ENCODE measurements at places on chromosomes 7 and 10. TPM values are rescaled to one million over a fixed set of nuclear protein-coding genes. Genes with fewer than 3 reads are reported as not detected.
A peak's percentile ranks its signal among the peaks of the same experiment; 100 is the strongest.

DNA sequence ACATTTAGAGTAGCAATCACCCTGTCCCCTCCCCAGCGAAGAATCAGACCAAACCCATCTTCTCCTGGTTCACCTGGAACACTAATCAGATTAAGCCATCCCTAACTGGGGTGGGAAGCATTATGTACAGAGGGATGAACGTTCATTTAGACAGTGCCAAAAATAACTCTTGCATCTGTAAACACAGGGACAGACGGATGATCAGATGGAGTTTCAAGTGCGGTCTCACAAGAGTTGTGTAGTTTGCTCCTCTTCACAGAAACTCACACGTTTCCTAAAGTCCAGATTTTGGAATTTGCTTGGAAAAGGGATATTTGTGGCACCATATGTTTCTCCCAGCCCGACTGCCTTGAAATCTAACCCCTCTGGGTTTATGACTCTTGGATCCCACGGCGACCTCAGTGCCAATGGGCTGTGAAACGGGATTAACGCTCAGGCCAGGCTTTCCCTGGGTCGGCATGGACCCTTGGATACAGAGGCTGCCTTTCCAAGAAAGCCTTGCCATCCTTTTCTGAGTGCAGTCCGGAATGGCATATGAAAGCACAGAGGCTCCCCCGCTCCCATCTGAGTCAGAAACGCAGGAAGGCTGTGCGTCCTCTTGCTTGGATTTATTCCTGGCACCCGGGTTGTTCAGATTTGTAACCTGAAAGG, 293.2 kb upstream of the HABP2 start:
- peaks cover 4% of the 10 kb centered on the region for H3K4me1 ChIP-seq

The CFAP58 gene
- total RNA-seq: 1.1 TPM

- no peaks in the 10 kb centered on the region for H3K27me3 ChIP-seq
- no peak overlapping the region for H3K4me3 ChIP-seq
- H3K4me1 ChIP-seq: peaks cover 2% of the 10 kb centered on the region
- DNase-seq: no peak
These were observed 7.8 kb upstream of the PTPN12 start for GRCh38 chr7:77529279-77529678.

GRCh38 chr10:116669832-116670644, 49.3 kb downstream of the PNLIPRP2 start:
- H3K4me1 ChIP-seq: peaks cover 25% of the 10 kb centered on the region
- peaks cover 6% of the 10 kb centered on the region for H3K27me3 ChIP-seq
- DNase-seq: peak; percentile 43
- H3K27ac ChIP-seq: no peak overlapping the region
- peak overlapping the region; percentile 75 for H3K4me3 ChIP-seq
- peaks cover 16% of the 10 kb centered on the region for H3K36me3 ChIP-seq

- DNase-seq: no peak
- peak overlapping the region; percentile 60 for H3K27ac ChIP-seq
- no peaks in the 10 kb centered on the region for H3K36me3 ChIP-seq
- peaks cover 37% of the 10 kb centered on the region for H3K27me3 ChIP-seq
- H3K4me1 ChIP-seq: peaks cover 40% of the 10 kb centered on the region
These were observed 622.0 kb downstream of the TYW1 start for GRCh38 chr7:67618556-67619162.

The GIMAP1 gene
- total RNA-seq: not detected

DNA sequence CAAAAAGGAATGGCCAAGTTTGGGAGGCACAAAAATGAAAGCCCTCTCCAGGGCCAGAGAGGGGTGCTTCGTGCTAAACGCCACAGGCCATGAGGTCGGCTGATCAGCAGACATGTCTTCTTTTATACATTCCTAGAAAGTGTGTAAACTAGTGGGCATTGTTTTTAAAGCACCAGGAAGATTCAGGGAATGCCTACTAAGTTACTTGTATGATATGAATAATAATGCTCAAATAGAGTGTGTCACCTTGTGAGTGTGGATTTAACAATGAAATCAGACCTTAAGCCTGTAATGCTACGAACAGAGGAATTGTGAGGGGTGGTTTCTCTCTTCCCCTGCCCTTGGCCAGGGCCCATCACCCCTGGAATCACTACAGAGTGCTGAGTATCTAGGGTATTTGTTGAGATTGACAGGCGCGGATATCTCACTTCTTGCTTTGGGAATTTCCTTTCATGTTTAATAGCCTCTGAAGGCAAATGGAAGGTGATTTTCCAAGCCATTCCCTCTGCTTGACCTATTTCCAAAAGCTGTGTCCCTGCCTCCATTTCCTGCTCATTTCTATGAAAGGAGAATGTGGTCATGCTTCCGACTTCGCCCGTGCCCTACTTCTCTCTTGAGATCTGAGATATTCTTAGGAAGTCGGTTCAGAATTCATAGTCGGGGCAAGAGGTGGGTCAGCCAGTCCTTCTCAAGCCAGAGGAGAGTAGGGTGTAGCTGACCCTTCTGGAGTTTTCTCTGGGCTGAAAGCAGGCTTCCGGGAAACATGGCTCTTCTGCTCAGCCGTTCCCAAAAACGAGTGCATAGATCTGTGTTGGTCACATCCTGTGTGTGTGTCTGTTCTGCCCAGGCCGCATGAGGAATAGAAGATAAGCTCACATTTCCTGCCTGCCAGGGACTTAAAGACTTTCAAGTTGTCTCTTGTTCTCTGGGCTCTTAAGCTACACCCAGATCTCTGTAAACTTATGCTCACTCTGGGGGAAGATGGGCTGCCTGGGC, 167.8 kb upstream of the ITGB1 start:
- DNase-seq: no peak
- H3K36me3 ChIP-seq: no peaks in the 10 kb centered on the region
- H3K27me3 ChIP-seq: no peaks in the 10 kb centered on the region
- H3K27ac ChIP-seq: no peak overlapping the region
- no peak overlapping the region for H3K4me3 ChIP-seq

- H3K27me3 ChIP-seq: no peaks in the 10 kb centered on the region
- H3K4me1 ChIP-seq: no peaks in the 10 kb centered on the region
- no peak for DNase-seq
- H3K36me3 ChIP-seq: no peaks in the 10 kb centered on the region
- no peak overlapping the region for H3K27ac ChIP-seq
These were observed 347.9 kb downstream of the GRID1 start for GRCh38 chr10:86018735-86019058.

DNA sequence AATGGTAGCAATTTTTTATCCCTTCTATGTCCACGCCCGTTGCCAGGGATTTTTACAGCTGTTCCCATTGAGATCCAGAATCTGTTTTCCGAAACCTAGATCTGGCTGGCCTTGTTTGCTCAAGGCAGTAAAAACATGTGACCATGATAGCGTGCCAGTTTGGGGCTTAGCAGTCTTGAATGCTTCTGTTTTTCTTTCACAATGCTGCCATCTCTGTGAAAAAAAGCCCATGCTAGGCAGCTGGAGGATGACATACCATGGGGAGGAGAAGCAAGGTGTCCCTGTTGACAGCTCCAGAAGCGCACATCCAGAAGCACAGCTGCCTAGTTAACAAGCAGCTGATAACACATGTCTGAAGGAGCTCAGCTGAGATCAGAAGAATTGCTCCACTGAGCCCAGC, 2.2 kb upstream of the ZNF92 start:
- no peak overlapping the region for H3K27ac ChIP-seq
- no peaks in the 10 kb centered on the region for H3K27me3 ChIP-seq
- no peak overlapping the region for H3K4me3 ChIP-seq
- H3K36me3 ChIP-seq: no peaks in the 10 kb centered on the region
- H3K4me1 ChIP-seq: peaks cover 15% of the 10 kb centered on the region
